ENCODE measurements at places on chromosomes 7 and 10.

DNA sequence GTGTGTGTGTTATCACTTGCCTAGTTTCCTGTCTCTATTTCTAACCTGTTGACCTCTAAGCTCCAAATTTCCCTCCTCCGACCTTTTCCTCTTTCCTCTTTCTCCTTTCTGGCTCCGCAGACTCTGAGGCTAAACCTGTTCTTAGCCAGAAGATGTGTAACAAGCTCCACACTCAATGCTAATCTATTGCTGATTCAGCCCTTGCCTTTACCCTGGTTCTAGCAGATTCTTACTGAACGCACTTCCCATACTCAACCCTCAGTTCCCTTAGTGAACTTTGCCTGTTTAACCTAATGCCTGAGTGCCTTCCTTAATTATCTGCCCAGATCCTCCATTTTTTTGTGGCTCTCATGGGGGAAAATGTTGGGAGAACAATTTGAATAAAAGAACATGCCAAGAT, 30.0 kb upstream of the SGMS1 start:
- no peak for DNase-seq

GRCh38 chr7:106731187-106731586, 70.2 kb upstream of the CCDC71L start:
- DNase-seq = no peak

DNA sequence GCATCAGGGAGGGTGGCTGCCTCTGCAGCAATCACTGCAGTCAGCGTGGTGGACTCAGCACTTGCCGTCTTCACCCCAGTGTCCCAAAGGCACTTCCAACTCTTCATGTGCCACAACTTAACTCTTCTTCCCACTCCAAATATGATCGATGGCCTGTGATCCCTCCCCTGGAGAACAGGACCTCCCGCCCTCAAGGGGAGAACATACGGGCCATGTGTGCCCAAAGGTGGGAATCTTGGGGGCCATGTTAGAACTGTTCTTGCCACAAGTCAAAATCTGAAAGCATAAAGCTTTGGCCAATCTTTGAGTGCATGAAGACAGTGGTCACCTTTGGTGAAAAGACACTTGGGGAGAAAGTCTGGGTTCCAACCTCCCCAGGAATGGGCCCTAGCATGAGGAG, 368.5 kb upstream of the MGMT start:
- DNase-seq = no peak

- no peak for DNase-seq
These were observed 730.8 kb downstream of the SUGCT start for GRCh38 chr7:40865441-40866233.

DNA sequence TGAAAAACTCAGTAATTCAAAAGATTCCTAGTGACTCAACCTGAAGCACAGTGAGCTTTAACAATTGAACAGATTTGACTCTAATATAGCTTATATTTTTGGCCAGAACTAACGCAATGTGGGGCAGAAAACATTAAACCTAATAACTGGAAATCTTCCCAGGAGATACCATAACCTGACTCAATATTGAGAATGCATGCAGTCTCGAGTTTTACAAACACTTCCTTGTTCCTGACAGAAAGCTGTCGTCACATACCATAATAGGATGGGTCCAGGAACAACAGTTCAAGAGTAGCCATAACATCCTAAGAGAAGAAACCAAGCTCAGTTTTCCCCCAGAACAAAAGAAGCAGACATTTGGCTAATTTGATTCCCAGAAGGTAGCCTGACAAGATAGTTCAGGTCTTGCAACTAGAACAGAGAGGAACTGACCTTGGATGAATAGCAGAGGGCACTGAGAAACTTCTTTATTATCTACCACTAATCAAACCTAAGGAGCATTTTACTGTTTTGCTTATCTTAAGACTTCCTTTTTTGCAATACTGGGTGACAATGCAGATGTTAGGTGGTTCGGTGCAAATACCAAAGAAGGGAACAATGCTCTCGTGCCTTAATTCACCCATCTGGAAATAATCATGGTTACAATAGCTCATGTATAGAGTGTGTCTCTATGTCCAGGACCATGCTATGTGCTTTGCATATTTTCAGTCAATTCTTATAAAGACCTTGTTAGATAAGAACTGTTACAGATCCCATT, 38.6 kb upstream of the ACSL5 start:
- DNase-seq = no peak

DNA sequence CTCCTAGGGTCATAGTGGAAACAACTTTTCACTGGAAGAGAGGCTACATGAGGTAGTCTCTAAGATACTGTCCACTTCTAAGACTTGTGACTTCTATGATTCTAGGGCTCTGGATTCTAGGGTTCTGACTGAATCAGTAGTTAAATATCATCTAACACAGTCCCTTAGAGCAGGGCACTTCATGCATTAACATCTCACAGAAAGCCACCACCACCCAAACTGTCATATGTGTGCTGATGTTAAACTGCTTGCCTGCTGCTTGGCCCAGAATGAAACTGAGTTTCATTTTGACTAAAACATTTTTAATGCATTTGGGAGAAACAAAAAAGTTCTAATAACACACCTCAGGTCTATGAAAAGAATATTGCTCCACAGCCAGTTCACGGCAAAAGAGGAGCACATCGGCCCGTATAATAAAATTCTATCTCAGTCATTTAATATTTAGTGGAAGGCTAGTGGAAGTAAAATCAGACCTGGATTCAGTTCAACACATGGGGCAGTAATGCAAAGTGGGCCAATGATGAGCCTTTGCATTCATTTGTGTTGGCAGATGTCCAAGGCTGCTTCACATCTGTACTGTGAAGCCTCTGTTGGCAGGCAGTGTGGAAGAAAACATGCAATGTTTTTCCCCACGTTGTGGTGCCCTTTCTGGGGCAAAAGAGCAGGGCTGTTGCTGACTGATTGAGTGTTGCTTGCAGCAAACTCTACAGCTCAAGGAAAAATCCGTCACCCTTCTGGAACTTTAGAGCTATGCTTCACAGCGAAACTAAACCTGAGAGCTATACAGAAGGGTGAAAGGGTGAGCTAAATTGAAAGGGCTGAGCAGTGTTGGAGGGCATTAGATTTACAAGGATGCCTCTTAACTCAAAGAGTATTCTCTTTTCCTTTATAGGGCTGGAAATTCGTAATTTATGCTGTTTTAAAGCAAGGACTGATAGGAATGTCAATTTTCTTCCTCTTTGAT, 33.5 kb upstream of the AUTS2 start:
- peak; percentile 74 for DNase-seq

GRCh38 chr10:124916585-124917427, 25.1 kb upstream of the ZRANB1 start:
- DNase-seq = peak; percentile 90

- DNase-seq = no peak
These were observed 425.4 kb downstream of the RPS24 start for GRCh38 chr10:78458983-78459638.

- peak; percentile 27 for DNase-seq
These were observed 151.6 kb downstream of the KIAA1217 start for GRCh38 chr10:24360282-24361127.

- no peak for DNase-seq
These were observed 13.7 kb downstream of the AGR2 start for GRCh38 chr7:16791071-16791470.
